ENCODE measurements at places on chromosomes 7 and 10.
A peak's percentile ranks its signal among the peaks of the same experiment; 100 is the strongest.

GRCh38 chr7:138750901-138751464 is 46.8 kb upstream of the TMEM213 start:
- no peak for DNase-seq

- peak; percentile 18 for DNase-seq
Observed at GRCh38 chr7:50266635-50267386, 37.7 kb upstream of the IKZF1 start.

- DNase-seq: no peak
Observed at GRCh38 chr7:142381727-142382390, 124.0 kb upstream of the PRSS58 start.

- no peak for DNase-seq
Observed at GRCh38 chr10:87723500-87723899, 63.8 kb downstream of the PAPSS2 start.

DNA sequence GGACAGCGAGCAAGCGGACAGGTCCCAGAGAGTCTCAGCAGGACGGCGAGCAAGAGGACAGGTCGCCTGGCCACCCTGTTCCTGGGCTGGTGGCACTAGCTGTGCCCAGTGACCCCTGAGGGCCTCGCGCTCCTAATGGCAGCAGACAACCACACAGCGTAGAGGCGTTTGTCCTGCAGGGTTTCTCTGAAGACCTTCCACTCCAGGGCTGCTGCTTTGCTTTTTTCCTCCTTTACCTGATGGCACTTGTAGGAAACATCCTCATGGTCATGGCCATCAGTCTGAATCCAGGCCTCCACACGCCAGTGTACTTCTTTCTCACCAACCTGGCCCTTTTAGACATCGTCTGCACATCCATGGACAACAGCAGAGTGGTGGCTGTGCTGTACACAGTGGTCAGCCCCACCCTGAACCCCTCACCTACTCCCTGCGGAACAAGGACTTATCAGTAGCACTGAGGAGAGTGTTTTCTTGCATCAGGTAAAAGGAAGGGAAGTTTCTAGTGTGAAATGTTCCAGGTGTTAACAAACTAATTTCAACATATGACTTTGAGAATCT is 27.4 kb downstream of the SCART1 start:
- no peak for DNase-seq

- DNase-seq: no peak
Observed at GRCh38 chr10:49071160-49071761, 44.1 kb downstream of the VSTM4 start.

GRCh38 chr10:122490786-122491680 is 29.7 kb downstream of the HTRA1 start:
- peak; percentile 54 for DNase-seq

DNA sequence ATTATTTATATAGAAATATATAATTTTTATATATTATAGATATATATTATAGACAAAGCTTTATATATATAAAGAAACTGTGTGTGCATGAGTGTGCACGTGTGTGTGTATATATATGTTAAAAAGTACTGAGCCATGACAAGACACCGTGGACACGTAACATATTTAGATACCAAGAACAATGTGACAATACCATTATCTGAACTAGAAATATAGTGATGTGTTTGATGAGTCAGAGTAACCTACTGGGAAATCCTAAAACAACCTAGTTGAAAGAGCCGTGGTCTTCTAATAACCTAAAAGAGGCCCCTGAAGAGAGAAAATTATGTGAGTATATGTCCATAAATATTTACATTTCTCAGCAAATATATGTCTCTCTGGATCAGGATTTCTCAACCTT is 50.7 kb upstream of the ITGB8 start:
- DNase-seq: no peak

- no peak for DNase-seq
Observed at GRCh38 chr7:3188946-3189345, 112.1 kb upstream of the SDK1 start.

DNA sequence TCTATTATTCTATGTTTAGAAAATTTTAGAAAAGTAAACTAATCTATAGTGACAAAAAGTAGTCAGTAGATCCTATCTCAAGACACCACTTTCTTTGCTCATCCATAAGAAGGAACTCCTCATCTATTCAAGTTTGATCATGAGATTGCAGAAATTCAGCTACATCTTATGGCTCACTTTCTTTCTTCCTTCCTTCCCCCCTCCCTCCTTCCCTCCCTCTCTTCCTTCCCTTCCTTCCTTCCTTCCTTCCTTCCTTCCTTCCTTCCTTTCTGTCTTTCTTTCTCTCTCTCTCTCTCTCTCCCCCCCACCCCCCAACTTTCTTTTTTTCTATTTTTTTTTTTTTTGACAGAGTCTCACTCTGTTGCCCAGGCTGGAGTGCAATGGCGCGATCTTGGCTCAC is 35.3 kb upstream of the SRPK2 start:
- no peak for DNase-seq

DNA sequence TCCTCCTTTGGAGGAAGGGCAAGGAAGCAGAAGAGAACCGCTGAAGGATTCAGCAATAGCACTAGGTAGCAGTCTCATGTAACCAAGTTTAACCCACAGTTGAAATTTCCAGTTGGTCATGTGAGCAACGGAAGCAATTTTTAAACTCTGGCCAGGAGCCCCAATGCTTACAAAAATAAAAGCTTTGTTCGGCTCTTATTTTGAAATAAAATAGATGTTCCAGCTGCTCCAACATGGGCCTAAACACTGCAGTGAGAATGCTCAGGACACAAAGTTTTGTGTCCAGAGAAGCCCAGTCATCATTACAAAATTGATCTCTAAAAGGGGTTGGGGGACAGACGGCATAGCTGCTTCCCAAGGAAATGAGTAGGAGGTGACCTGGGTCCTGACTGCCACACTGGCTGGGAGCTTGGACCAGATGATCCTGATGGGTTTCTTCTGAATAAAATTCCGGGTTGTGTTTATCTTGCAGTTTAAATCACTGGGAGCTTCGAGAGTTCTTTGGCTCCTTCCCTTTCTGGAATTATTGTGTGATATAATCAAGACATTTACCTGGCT is 452 bp upstream of the TMEM140 start:
- peak; percentile 48 for DNase-seq

DNA sequence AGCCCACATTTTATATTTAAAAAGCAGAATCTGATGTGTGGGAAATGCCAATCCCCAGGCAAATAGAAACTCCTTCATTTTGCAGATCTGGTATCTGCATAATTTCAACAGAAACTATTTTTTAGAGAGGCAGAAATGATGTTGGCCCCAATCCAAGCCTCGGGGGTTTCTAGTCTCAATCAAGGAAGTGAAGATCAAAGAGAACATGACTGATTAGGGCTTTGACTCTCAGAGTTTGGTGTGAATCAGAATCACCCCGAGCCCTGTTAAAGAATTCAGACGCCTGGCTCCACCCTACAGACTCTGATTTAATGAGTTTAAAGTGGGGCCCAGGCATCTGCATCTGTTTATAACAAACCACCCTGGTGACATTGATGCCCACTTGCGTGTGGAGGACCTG is 36.7 kb upstream of the UBE2H start:
- no peak for DNase-seq

GRCh38 chr10:3196482-3196881 is 23.9 kb upstream of the PITRM1 start:
- no peak for DNase-seq

DNA sequence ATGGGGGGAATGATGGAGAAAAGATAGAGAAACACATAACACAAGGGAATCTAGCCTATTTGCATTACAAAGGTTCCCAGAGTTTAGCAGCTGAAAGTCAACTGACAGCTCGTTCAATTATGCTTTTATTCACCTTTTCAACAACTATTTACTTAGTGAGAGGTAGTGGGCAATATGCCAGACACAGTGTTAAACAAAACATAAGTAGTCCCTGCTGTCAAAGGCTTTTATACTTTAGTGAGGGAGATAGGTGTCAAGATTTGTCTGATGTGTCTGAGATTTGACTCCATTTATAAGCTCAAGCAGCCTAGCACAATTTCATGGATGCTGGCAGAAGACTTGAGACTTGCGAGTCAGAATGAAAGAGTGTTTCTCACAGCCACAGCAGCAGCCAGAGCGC is 549.0 kb upstream of the VSTM2A start:
- no peak for DNase-seq

- DNase-seq: no peak
Observed at GRCh38 chr7:98702021-98702420, 84.9 kb downstream of the NPTX2 start.

GRCh38 chr7:7654964-7655715 is 14.6 kb downstream of the UMAD1 start:
- DNase-seq: no peak

GRCh38 chr10:32326119-32326518 is 20.8 kb downstream of the EPC1 start:
- no peak for DNase-seq

DNA sequence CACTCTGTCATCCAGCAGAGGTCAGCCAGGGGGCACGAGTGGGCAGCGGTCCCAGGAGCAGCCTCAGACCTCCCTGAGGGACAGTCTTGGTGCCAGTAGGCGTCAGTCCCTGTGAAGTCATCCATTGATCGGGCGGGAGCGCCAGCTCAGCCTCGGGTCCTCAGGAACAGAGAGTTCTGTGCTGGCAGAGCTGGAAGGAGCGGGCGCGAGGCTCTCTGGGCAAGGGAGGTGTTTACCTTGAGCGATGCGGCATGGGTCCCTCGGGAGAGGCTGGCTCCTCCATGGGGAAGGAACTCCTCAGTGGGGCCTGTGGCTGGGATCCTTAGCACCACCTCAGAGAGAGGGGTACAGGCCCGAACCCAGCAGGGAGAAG is 101.1 kb upstream of the PPIF start:
- DNase-seq: peak; percentile 58

DNA sequence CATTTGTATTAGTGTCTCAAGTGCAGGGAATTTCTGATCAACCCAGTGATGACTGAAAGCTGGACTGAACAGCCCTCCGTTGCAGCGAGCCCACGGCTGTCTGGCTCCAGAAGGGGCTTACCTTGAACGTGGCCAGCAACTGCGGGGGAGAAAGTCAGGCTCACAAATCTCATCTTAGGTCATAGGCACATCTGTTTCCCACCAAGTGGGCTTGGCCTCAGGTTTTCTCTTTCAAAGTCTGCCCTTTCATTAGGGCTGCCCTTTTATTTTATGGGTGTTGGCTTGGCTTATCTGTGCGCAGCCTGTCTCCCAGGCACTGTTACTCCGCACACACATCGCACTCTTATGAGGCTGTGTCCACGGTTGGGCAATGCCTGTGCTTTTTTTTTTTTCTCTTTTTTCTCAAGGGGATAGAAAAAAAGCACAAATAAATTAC is 178.0 kb downstream of the JCAD start:
- peak; percentile 88 for DNase-seq

GRCh38 chr7:30682212-30683083 is at the start of gene CRHR2:
CRHR2 (minus strand) TSS chr7:30682456; CDS start chr7:30682280, 176 bp downstream.
- no peak for DNase-seq

DNA sequence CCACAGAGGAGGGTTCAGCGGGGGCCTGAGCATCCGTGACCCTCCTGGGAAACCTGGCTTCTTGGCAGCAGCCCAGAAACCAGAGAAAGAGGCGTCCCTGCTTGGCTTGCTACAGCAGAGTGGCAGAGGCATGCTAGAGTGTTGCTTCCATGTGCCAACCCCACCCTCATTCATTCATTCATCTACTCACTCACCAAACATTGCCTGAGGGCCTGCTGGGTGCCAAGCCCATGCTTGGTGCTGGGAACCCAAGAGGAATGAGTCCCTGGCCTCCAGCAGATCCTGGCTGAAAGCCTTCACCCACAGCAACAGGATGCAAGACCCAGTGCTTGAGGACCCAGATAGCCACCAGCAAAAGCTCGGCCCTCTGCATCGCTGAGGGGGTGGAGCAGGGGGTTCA is 129.0 kb downstream of the CDH23 start:
- no peak for DNase-seq

- DNase-seq: no peak
Observed at GRCh38 chr7:104962781-104963180, 51.2 kb upstream of the KMT2E start.

- DNase-seq: no peak
Observed at GRCh38 chr10:29977171-29977570, 82.2 kb downstream of the JCAD start.

DNA sequence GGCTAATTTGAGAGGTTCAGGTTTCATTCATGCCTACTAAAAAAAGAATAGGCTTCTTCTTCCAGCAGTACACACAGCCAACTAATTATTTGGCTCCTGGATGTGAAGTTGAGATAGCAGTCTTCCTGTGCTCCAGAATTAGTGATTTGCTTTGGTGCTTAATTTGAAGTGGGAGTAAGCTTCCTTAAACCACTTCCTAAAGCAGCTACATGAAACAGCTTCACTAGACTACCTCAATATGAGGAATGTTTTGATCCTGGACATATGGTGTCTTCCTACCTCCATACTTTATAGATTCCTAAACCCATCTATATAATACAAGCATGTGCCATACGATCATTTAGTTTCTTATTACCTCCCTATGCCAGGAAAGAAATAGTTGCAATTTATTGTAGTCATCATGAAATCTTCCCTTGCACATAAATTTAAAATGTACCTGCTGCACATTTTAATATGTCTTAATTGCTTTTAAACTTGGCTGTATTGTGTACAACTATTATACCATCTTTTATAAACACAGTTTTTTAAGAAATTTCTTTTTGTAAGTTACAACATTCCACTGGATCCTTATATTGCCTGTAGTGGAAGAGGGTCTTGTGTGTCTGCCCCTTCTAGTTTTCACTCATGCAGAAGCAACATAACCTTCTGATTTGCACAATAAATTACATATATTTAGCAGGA is 8.6 kb downstream of the VIM start:
- no peak for DNase-seq

- no peak for DNase-seq
Observed at GRCh38 chr7:157238087-157238486, 98.7 kb upstream of the DNAJB6 start.

- DNase-seq: no peak
Observed at GRCh38 chr10:131356442-131356841, 44.9 kb upstream of the TCERG1L start.

DNA sequence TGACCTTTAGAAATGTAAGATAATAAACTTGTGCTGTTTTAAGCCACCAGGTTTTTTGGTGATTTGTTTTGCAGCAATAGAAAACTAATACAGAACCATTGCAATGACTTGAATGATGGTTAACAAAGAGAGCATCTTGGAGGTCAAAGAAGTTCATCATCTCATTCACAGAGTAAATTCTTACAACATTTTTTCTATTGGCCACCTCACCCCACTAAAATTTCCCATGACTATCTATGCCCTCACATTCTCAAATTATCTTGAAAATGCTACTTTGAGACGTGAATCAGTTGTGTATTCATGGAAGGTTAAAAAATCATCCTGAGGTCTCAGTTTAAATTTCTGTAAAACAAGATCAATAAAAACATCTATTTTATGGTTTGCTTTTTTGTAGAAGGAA is 754.2 kb downstream of the SORCS1 start:
- no peak for DNase-seq

- DNase-seq: no peak
Observed at GRCh38 chr7:140686921-140687320, 9.6 kb upstream of the NDUFB2 start.

- DNase-seq: no peak
Observed at GRCh38 chr10:82922755-82923154, 1047.8 kb downstream of the NRG3 start.

DNA sequence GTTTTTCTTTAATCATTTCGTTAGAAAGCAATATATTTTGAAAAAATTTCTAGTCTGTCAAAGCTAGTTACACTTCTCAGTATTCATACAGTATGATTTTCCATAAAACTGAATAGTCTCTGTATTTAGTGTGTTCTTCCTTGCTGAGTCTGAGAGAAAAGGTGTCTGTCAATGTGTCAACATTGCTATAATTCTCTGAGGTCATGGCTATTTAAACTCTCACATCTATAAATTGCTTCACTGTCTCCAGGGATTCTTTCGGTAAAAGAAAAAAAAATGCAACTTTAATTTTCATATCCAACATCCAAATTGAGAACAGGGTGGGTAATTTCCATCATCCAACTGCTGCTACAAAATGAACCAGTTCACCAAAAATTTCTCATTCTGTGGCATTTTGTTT is 319.7 kb upstream of the GHITM start:
- DNase-seq: no peak
